ENCODE measurements at places on chromosomes 16 and 17. TPM values are rescaled to one million over a fixed set of nuclear protein-coding genes. Genes with fewer than 3 reads are reported as not detected.

DNA sequence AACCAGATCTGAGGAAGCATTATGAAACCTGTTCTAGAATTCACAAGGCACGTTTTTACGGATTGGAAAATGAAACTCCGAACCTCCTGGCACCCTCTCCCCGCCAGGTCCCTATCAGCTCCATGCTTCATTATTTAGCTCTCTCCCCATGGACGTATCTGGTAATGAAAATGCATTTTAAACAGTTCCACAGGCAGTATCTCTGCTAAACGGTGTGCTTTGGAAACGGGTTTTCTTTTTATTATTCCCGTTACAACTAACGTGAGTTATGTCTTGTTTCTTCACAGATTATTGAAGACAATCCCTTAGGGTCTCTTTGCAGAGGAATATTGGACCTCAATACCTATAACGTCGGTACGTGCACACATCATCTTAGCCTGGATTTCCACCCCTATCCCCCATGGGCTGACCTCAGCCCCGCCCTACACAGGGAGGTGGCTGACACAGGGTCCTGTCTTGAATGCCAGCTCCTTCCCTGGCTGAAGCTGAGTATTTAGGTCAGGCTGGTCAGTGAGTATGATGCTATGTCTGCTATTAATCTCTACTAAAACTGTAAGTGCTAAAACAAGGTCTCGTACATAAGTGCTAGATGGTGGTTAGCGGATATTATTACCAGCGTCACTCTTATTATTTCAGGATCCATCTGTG is 82.9 kb downstream of the SDR42E1 start:
- no peak for DNase-seq

DNA sequence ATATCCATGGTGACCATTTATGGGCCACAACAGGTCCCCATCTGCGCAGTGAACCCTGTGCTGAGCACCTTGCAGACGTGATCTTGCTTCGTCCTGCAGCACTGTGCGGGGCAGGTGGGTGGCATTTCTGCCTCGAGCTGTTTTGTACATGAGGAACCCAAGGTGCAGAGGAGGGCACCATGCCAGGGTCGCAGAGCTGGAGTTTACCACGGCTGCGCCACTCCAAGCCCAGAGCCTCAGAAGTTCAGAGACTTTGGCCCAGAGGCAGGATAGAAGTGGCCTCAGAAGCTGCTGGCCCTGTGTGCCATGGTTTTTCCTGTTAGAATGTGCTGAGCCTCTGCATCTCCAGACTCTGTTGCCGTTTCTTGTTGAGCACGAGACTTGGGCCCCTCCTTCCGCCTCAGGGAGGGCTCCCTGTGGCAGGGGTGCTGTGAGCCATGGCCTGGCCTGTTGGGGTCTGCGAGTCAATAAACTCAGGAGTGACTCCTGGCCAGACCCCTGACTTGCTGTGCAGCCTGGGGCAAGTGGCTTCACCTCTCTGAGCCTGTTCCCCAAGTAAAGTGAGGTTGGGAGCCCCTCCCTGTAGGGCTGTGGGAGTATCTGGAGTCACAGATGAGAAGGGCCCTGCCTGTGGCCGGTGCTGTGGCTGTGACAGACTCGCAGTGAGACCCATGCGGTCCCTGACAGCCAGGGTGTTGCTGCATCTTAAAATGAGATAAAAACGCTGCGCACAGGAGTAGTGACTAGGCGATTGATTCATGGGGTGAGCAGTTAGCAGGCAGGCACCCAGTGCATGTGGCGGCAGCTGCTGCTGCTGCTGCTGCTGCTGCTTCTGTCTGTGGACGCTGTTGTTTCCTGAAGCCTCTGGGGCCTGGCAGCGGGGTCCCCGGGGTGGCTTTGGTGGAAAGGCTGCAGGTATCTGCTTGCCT is 11.8 kb downstream of the MAP2K3 start:
- no peak for DNase-seq

DNA sequence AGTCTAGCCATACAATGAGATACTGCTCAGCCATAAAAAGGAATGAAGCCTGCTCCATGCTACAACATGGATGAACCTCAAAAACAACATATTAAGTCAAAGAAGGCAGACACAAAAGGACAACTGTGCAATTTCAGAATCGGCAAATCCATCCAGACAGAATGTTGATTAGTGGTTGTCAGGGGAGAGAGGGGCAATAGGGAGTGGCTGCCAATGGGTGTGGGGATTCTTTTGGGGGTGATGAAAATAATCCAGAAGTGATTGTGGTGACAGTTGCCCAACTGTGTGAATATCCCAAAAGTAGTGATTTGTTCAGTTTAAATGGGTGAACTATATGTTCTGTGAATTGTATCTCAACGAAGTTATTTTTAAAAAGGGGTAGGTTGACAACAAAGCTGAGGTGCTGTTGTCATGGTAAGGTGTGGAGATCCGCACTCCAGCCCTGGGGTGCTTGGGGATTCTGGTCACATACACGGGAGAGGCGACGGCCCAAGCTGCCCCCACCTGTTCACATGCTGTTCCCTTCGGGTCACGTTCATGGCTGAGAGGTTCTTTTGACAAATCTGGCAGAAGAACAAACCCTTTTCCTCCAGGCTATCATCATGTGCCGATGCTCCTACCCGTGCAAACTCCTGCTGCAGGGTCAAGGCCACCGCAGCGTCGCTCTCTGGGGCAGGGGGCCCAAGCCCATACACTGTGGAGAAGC is 9.6 kb downstream of the SLX4 start:
- no peak for DNase-seq

DNA sequence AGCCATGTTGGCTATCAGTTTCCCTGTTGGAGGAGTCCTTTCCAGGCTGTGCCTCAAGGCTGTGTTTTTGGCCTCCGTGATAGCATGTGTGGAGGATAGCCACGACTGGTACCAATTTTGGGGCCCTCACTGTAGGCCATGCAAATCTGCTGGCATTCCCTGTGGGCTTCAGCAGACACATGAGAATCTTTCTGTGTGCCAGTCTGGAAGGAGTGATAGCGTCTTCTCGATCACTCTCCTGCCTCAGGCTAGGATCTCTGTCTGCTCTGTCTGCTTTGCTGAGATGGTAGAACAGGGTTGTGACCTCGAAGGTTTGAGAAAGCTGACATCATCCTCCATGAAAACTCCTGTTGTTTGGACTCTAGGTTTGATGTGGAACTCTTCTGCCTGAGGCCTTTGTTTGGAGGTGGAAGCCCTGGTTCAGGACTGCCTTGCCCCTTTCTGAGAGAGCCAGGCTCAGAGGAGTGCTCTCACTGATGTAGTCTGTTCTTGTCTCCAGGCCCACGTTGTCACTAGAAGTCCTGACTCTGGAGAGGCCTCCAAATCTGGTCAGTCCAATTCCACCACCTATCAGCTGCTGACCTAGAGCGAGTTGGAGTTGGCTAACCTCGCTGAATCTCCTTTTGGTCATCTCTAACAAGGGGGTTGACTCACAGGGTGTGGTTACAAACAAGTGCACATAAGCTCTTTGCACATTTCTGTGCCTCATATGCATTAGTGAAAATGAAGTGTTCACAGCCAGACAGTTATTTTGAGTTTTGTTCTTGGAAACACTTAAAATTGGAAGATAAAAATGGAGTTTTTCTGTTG is 12.1 kb upstream of the EDC4 start:
- peak; percentile 72 for DNase-seq

- no peak for DNase-seq
These were observed 101.2 kb downstream of the RPTOR start for GRCh38 chr17:80645706-80646325.

DNA sequence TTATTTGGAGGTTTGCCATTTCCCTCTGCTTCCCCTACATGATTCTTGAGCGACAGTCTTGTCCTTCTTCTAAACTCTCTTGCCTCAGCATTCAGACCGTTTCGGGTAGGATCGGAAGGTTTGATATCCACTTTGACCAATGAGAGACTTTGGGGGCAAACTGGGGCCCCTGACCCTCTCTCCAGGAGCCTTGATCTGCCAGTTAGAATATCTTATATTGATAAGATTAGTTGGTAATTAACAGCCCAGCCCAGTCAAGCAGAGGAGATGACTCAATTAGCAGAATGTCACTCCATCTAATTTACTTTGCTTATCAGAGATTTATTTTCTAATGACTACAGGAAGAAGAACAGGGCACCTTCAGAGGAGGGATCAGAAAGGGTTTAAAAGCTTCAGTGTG is 532.8 kb downstream of the XYLT1 start:
- DNase-seq: no peak

- DNase-seq: no peak
These were observed 33.6 kb downstream of the PIGL start for GRCh38 chr17:16250635-16251034.

MMP2 gene
- 131 TPM for total RNA-seq

STH gene
- total RNA-seq: not detected

SMTNL2 gene
- 41.6 TPM for total RNA-seq

AURKB gene
- not detected for total RNA-seq
